ENCODE measurements at places on chromosomes 1 and 21.

- peak; percentile 21 for DNase-seq
Measured at GRCh38 chr1:9838946-9839345, 15.2 kb upstream of the CLSTN1 start.

DNA sequence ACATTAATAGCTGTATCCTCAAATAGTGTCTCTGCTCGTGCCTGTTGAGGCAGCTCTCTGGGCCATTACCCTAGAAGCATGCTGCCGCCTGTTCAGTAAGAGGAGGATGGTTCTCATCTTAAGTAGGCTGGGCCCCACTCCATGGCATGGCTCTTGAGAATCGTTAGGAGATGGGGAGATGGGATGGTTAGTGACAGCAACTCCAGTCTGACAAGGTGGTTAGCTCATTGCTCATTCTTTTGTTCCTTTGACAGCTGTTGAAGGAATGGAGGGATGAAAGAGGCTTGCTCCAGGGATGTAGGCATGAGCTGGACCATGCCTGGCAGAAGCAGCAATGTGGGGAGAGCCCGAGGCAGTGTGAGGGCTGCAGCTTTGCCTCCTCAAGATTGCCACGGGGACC lies 68.2 kb downstream of the MAP10 start:
- no peak for DNase-seq

DNA sequence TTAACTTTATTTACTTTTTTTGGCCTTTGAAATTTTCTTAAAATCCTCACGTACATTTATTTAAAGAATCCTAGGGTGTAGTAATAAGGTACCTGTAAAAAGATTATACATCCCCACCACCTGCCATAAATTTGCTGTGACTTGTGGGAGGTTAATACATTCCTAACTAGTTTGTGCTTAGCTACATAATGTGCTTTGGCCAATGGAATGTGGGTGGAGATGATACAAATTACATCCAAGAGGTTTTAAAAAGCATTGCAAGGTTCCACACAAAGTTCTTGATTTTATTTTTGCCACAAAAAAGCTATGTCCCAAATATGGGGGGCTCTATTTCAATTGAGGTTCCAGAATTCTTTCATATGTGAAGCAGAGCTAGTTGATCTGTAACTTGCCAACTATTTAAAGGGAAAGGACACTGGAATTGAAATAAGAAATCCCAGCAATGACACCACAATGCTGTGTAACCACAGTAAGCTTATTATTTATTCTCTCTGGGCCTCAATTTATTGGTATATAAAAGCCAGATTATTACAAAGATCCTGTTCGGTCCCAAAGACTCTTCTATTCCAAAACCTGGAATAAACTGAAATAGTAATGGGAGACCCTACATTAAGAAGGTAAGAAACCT lies 15.7 kb downstream of the ASPM start:
- no peak for DNase-seq

- no peak for DNase-seq
Measured at GRCh38 chr1:153932156-153933131, 9.7 kb upstream of the GATAD2B start.

DNA sequence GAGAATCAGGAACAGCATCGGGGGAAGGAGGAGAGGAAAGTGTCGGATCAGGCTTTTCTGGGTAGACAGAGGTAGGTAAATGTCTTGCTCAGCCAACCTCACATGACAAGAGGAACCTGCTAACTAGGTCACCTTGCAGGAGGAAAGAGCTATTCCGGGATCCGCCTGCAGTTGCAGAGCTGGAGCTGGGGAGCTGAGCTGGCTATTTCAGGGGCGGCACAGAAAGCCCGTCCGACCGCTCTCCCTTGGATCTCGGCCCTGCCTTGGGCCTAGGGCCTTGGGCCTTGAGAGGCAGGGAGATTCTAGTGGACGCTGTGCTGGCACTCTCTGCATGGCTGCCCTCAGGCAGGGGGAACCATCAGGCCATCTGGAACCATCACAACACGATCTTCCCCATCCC lies 56.5 kb upstream of the CTPS1 start:
- DNase-seq, result peak; percentile 19

DNA sequence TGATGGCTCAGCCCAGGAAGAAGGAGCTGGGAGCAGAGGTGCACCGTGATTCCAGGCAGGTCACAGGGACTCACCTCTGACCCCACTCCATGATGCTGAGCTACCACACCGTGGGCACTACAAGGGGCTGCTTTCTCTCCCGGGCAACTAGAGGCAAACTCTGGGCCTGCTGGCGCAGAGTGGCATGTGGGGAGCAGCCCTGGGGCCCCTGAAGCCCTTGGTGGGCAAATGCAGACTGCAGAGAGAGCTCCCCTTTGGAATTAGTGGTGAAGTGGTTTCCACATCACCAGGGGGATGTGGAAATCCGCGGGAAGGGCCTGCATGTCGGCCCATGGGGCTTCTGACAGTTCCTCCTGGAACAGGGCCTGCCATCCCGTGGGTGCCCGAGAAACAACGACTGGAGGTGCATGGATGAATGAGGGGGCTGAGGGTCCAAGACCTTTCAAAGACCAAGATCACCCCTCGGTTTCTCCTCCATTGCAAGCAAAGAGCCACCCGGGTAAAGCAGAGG lies 11.8 kb upstream of the MMEL1 start:
- DNase-seq, result no peak

DNA sequence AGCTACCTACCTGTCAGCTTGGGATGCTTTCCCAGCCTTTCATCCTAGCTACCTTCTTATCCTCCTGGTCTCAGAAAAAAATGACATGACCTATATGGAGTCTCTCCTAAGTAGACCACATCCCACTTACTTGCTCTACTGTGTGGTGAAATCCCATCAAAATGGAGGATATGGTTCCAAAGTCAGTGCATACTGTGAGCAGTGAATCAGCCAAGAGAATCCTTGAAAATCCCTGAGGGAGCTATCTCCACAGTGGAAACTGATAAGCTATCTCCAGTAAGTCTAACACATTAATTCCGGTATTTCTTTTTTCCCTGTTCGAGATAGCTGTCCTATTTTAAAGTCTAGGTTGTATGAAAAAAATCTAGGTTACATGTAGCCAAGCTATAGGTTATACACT lies 189.7 kb downstream of the FGGY start:
- no peak for DNase-seq

DNA sequence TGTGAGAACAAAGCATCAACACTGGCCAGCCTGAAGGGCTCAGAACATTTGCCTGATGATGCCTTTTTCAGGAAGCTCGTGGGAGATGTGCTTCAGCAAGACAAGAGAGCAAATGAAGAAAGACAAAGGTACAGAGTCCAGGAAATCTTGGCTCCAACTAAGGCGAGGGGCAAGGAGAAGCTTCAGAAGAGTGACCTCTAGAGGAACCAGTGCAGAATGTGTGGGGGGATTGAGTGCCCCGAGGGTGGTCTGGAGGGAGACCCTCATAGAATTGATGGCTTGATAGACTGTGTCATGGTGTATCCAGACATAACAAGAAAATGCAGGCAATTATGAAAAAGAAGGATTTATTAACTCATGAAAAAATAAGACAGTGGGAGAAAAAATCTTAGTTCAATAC lies 15.3 kb upstream of the NLRP3 start:
- no peak for DNase-seq

DNA sequence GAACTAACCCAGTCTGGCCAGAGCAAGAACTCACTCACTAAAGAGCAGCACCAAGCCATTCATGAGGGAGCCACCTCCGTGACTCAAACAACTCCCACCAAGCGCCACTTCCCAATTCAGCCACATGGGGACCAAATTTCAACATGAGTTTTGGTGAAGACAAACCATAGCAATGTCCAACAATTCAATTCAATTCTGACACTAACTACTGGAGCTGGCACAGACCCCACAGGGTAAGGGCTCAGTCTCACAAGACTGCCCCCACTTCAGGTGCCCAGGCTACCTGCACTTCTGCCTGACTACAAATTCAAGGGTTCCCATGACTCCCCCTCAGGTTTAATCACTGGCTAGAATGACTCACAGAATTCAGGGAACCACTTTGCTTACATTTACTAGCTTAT lies 48.8 kb upstream of the RAP1A start:
- DNase-seq, result no peak

GRCh38 chr21:45032977-45033710 lies 41.2 kb upstream of the ADARB1 start:
- no peak for DNase-seq

- DNase-seq, result no peak
Measured at GRCh38 chr1:231628207-231628876, 1.8 kb downstream of the DISC1 start.

Data from midbrain (tissue), 1 donor.